ENCODE measurements at places on chromosomes 3 and 15.

DNA sequence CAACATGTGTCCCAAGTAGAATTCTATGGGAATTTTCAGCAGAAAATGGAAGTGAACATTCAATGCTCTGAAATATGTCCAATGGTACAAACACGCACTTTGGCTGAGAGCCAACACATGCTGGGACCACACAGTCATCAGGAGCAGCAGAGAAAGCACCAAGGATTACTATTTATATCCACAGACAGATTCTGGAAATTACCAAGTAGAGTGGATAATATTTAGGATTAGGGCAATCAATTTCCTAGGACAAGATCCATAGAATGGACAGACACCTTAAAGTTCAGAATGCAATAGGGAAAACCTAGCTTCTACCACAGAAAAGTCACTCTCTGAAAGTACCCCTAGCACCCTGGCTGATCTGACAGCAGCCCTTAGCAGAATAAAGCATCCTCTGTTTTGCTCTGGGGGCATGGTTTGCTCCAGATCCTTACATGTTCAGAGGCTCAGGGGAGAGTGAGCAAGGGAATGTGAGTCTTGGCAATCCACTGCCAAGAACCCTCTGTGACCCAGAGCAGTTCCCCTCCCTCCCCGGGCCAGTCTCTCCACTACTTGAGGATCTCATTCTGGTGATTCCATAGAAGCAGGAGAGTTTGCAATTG lies 206.0 kb upstream of the WNT5A start:
- DNase-seq, result no peak

DNA sequence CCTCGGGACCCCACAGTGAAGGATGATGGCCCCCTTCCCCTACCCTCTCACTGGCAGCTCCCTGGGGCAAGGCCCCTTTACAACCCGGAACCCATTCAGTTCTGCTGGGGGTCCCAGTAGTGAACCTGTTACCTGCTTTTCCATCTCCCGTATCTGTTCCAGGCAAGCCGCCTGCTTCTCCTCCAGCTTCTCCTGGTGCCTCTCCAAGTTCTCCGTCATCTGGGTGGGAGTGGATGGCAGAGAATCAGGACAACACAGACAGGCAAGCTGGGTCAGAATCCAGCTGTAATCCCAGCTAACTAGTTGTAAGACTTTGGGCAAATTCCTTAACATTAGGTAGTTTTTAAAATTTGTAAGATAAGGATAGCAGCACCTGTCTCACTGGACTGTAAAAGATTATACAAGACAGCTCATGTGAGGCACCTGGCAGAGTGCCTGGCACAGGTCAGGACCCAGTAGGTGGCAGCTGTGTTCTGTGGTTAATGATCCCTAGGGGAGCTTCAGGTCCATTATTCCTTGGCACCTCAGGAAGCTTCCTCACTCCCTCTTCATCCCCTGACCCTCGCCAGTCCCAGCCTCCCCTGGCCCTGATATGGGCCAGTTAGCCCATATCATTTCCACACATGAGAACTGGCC lies 6.4 kb upstream of the ANKRD63 start:
- no peak for DNase-seq

DNA sequence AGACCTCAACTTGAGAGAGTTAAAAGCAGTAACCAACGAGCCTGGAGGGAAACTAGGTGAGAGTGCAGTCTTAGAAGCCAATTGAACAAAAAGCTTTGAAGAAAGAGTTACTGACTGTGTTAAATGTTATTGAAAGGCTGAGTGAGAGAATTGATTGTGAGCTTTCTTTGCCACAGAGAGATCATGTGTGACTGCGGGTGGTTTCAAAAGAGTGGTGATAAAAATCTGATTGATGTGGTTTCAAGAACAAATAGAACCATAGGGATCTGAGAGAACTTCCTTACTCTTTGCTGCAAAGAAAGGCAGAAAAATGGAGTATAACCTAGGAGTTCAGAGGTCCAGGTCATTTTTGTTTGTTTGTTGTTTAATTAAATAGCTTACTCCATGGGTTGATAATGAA lies 759.9 kb upstream of the ALCAM start:
- DNase-seq, result no peak

DNA sequence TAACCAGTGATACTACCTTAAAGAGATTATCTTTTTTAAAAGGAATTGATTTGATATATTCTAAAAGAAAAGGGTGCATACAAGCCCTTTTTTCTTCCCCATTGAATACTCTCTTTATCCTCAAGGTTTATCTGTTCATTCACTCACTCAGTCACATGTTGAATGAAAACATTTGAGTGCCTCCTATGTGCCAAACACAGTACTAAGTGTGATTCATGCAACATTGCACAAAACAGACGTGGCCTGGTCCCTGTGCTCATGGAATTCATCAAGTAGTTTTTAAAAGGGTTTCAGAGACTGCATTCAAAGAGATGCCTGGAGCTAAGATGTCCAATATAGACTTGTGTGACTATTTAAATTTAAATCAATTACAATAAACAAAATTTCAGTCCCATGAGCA lies 462.2 kb upstream of the MDFIC2 start:
- no peak for DNase-seq

GRCh38 chr3:196625331-196625730 lies 14.2 kb upstream of the NRROS start:
- no peak for DNase-seq

- DNase-seq, result no peak
These were observed 9.9 kb upstream of the UBL7 start for GRCh38 chr15:74470631-74471395.

DNA sequence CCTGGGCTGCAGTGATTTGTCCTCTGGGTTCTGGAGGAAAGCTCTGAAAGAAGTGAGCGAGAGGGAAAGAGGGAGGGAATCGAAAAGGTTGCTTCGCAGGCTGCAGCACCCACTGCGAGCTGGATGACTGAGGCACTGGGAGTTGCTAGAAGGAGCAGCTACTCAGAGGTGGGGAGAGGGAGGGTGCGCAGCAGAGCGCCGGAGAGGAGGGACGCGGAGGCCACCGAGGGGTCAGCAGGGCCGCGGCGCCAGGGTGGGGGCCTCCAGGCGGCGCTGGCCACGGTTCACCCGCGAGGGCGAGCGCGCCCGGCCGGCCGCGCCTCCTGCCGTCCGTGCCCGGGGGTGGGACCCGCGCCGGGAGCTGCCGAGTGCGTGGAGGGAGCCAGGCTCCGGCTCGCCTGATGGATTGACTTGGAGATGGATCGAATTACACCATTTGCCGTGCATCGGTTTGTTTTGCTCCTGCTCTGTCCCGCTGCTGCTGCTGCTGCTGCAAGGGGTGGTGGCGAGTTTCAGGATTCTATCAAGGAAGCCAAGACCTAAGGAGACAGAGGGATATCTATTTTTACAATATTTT lies at the start of gene SEMA6D:
Gene SEMA6D, plus strand, starts transcription at position 470 of the 577 bp plus-strand sequence. CDS start 42,294 bp downstream, outside the sequence.
- DNase-seq, result no peak
